Endodermal cell (in vitro differentiated cells): ENCODE measurements at places on chromosomes 16 and 17. TPM values are rescaled to one million over a fixed set of nuclear protein-coding genes. Genes with fewer than 3 reads are reported as not detected.

- H3K4me1 ChIP-seq: no peaks in the 10 kb centered on the region
- H3K27me3 ChIP-seq: no peaks in the 10 kb centered on the region
- no peak overlapping the region for H3K27ac ChIP-seq
- no peak overlapping the region for H3K4me3 ChIP-seq
- no peak for DNase-seq
Observed at GRCh38 chr17:41724476-41725050, 9.9 kb downstream of the HAP1 start.

DNA sequence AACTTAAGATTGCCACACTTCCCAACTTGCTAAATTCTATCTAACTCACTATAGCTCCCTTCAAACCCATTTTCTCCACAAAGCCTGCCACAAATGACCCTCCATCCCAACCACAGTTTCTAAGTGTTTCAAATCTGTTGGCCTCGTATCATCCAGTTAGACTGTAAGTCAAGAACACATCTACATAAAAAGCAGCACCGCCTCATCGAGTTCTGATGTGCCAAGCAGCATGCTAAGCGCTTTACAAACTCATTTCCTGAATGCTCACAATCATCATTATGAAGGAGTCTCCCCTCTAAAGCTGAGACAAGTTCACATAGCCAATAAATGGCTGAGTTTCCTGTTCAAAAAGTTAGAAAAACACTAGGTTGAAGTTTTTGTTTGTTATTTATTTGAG is 9.2 kb upstream of the ANKFY1 start:
- peaks cover 91% of the 10 kb centered on the region for H3K36me3 ChIP-seq
- no peak overlapping the region for H3K27ac ChIP-seq
- H3K4me3 ChIP-seq: no peak overlapping the region
- no peaks in the 10 kb centered on the region for H3K27me3 ChIP-seq
- peak; percentile 32 for DNase-seq

SCIMP gene
- not detected in 3 replicates for total RNA-seq

GRCh38 chr17:57484826-57485565 is 228.7 kb downstream of the MSI2 start:
- no peaks in the 10 kb centered on the region for H3K4me1 ChIP-seq
- DNase-seq: no peak
- H3K4me3 ChIP-seq: no peak overlapping the region
- no peaks in the 10 kb centered on the region for H3K27me3 ChIP-seq
- H3K36me3 ChIP-seq: no peaks in the 10 kb centered on the region

GRCh38 chr17:4738136-4739121 is 1.2 kb upstream of the ZMYND15 start:
- no peaks in the 10 kb centered on the region for H3K36me3 ChIP-seq
- no peak overlapping the region for H3K27ac ChIP-seq
- peak; percentile 71 for DNase-seq
- peaks cover 5% of the 10 kb centered on the region for H3K4me1 ChIP-seq
- H3K4me3 ChIP-seq: peak overlapping the region; percentile 75

- H3K36me3 ChIP-seq: no peaks in the 10 kb centered on the region
- H3K4me1 ChIP-seq: no peaks in the 10 kb centered on the region
- no peak overlapping the region for H3K27ac ChIP-seq
Observed at GRCh38 chr17:76982408-76983074, 114.3 kb downstream of the MGAT5B start.

GSG1L gene
- total RNA-seq: 0.26 TPM in 1 of 3 replicates, not detected in the others

IL17C gene
- total RNA-seq: 0.35 TPM in 1 of 3 replicates, not detected in the others
